ENCODE measurements at places on chromosomes 3 and 15.

DNA sequence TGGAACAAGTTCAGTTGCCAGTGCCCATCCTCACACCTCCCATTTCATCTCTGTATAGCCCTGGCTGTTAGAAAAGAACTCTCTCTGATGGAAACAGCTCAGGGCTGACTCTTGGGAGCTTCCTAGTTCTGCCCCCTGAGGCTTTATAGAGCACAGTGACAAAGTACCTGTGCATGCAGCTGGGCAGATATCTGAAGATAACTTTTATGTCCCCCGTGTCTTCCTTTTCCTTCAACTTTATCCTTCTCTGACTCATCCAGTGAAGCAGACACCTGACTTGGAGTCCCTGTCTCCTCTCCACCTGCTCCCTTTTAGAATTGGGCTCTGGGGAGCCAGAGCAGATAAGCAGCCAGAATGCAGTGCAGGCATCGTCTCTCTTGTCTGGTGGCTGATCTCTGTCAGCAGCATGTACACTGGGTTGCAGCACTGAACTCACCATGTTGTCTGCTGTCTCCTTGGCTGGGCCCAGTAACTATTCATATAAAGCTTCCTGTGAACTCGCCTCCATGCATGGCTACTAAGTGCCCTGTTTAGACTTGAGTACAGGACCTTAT is 53.9 kb upstream of the PLXNA1 start:
- DNase-seq: no peak

GRCh38 chr3:186109897-186110803 is 1.3 kb upstream of the ETV5 start:
- DNase-seq: no peak

DNA sequence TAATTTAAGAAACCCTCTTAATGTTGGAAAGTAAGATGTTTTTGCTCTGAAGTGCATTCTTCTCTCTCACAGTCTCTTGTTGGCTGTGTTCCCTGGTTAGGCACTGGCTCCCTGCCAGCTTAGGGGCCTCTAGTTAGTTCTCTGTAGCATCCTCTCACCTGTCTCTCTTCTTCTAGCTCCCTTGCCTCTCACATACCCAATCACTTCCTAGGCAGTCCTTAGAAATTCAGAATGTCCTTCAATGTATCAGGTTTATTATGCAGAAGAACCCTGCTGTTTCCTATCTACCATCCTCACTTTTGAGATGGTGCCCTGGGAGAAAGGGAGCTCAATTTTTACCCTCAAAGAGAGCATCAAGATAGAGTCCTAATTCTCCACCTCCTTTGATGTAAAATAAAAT is 36.2 kb upstream of the CPNE4 start:
- DNase-seq: no peak

DNA sequence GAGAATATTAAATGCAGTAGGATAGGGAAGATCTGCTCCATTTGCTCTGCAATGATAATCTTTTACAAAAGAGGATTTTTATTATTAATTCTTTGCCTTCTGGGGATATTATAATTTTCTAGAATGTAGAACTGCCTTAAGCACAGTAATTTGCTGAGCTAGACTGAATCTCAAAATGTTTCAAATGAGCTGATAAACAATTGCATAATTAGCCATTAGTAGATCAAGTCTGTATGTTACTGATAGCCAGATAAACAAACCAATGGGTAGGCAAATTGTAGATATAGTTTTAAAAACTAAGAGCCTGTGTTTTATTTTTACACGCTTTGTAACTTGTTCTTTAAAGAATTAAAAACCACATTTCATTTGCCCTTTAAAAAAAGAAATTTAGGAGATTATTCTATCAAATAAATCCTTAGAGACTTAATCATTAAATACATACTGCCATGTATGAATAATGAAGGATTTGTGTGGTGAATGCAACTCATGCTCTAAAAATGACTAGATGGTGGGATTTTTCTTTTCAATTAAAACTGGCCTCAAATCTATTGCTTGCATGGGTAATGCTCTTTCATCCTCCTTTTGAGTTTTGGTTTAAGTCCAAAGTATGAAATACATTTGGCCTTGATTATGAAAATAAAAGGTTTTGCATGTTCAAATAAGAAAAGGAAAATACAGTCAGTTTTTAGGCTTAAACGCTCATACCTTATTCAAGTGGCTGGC is 32.6 kb upstream of the NANOGP8 start:
- no peak for DNase-seq

GRCh38 chr3:37887062-37887461 is 25.4 kb downstream of the CTDSPL start:
- DNase-seq: no peak

- no peak for DNase-seq
These were observed 17.4 kb downstream of the H1-8 start for GRCh38 chr3:129560269-129560787.

DNA sequence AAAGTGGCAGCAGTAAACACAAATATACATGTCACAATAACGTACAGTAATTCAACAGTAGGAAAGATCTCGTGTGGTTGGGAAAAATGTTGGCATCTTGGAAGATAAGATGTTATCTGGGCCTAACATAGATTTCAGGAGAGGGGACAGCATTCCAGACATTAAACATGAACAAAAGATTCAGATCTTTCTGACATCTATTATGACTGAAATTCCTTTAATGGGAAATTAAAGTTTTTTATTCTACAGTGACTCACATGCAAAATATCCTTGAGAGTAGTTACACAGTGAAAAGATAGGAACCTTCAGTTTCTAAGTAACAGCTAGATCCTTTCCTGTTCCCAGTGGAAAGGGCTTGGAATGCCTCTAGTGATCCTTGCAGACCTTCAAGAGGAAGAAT is 9.2 kb downstream of the NDUFB5 start:
- no peak for DNase-seq

DNA sequence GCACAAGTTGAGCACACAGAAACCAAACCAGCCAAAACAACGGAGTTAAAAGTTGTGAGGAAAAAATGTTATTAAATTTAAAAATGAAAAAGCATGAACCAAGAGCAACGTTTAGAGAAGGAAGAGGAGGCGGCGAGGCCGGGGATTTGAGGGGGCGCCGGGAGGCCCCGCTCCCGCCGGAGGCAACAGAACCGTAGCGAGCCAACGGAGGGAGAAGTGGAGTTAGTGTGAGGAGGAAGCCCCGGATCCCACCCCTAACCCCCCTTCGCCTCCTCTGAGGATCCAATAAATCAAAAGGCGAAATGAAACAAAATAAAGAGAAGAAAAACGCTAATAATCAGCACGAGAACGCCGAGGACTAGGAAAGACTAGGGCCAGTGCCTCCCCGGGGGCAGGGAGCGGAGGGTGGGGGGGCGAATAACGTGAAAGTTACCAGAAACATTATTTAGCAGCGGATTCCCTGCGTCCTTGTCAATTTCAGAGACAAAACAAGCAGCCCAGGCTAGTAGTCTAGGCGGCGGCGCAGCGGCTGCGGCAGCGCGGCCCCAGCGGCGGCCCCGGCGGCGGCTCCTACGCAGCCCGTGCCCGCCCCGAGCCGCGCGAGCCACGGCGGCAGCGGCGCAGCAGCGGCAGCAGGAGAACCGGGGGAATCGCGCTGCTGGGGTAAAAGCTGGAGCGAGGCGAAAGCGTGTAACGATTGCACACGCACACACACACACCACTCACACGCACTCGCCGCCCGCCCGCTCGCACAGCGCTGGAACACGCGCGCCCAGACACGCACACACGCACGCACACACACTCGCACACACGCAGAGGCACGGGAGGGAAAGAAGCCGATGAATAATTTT is 1.7 kb downstream of the MEIS2 start:
- peak; percentile 15 for DNase-seq

DNA sequence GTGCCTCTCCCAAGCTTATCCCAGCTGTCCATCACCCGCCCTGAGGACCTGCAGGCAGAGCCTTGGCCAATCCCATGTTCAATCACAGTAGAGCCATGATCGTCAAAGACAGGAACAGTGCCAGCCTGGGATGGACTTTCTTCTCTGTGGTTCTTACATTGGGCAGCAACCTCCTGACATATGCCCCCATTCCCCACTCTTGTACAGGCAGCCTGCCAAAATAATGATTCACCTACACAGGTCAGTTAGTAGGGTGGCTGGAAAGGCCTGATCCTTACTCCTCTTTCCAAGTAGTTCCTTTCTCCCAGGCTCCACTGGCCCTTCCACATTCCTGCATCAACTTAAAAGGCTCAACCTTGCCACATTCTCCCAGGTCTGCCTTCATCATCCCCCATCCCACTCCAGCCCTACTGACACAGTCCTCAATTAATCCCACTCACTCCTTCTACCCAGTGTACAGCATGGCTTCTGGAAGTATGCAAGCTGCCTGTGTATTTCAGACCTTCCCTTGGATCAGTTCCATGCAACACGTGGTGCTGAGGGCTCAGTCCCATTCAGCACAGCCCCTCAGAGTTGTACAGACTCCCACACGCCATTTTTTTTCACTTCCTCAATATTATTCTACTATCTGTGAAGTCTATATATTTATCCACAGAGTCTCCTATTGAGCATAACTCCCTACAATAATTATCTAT is 189.8 kb downstream of the NTRK3 start:
- DNase-seq: no peak

DNA sequence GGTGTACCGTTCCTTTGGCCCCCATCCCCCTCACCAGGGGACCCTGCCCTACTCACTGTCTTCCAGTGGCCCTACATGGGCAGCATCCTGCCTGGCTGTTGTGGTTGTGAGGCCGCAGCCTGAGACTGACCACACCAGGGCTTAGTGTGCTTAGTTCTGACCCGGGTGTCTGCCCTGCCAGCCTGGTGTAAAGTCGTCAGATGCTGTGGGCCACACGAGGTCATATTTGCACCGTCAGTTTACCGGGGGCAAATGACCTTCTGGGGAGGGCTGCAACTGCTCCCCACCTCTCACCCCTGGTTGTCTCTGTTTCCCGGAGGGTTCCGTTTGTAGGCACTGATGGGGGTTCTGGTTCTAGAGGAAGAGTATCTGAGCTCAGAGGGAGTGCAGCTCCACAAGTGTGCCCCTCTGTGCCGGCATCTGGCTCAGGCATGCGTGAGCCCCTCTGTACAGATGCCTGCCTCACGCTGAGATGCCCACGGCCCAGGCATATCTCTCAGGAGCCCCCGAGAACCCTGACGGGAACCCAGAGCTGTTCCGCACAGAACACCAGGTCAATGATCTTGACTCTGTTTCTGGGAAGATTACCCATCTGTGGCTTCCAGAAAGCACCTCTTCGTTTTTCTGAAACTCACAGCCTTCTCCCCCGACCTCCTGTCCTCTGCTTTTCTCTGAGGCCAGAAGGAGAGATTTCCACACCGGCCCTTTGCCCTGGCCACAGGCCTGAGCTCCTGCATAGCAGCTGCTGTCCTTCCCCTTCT is 19.2 kb downstream of the KLF13 start:
- no peak for DNase-seq

DNA sequence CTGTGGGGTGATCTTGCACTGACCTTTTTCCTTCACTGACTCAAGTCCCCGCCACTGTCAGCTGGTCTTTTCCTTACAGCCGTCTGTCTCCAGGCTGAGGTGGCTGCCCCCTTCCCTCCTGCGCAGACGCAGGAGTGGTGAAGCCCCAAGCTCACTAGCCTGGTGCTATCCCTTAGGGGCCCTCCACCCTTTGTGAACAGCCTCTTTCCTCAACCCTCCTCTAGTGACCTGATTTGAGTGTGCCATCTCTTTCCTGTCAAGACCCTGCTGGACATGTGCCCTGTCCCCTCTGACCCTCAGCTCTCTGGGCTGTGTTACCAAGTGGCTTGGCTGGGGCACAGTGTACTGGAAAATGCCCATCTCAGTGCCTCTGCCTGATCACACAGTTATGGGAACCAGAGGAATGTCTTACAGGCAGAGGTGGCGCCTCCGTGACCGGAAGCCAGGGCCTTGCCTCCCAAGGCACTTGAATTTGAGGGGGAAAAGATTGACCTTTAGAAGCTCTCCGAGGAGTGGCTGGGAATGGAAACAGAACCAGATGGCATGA is 8.7 kb downstream of the KBTBD13 start:
- no peak for DNase-seq

GRCh38 chr3:56086355-56086754 is 381.9 kb downstream of the ERC2 start:
- DNase-seq: no peak

DNA sequence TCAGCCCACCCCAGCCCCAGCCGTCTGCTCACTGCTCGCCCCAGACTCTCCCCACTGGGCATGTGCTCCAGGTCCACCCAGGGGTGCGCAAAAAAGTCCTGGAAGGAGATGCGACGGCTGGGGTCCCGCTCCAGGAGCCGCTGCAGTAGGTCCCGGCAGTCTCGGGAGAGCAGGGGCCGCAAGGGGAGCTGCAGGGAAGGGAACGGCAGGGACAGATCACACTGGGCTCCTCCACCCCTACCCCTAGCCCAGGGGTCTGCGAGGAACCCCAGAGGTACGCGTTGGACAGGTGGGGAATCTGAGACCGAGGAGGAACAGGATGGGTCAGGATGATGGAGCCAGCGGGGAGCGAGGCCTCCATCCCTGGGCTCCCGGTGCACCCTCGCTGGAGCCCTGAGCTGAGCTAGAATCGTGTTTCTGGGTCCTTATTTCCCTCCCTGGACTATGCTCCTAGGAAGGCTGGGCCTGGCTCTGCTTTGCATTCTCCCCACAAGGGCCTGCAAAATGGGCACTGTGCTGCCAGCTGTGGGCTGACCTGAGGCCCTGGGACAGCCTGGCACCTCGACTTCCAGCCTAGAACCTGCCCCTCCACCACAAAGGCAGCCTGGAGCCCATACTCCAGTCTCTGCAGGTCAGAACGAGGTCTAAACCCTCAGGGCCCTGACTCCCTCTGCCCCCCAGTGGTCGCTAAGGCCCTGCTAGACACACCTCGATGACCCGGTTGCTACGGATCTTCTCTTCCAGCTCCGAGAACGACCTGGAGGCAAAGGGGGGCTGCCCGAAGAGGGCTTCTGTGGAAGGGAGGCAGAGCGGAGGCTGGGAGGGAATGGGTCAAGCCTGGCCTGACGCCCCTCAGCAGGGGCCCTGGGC is 3.2 kb downstream of the ULK3 start:
- no peak for DNase-seq

DNA sequence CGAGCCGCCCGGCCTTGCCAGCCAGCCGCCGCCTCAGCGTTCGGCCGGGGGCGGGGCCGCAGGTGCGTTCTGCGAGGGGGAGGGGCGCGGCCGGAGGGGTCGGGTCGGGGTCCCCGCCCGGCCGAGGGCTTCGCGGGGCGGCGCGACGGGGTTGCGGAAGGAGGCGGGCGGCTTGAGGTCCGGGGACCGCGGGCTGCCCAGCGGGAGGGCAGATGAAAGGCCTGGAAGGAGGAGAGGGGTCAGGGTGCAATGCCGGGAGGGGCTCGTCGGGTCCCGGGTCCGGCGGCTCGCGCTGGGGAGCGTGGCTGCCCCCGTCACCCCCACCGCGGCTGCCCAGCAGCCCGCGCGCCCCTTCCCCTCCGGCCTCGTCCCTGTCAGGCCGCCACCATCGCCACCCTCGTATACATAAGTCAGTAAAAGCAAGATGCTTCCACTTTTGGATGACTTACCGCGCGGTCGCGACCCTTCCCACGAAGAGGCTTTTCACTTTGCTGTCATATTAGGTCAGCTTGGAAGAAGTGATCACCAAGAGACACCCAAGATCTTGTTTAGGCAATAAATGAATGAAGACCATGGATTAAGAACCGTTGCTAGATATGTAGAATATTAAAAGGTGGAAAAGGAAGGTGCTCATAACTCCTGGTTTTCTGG is 620 bp upstream of the ANP32A start:
- DNase-seq: peak; percentile 34

GRCh38 chr3:85182975-85183752 is 224.4 kb downstream of the CADM2 start:
- no peak for DNase-seq

Measured in NCI-H1930 (cell line).